ENCODE measurements at places on chromosomes 7 and 10.
A peak's percentile ranks its signal among the peaks of the same experiment; 100 is the strongest.

DNA sequence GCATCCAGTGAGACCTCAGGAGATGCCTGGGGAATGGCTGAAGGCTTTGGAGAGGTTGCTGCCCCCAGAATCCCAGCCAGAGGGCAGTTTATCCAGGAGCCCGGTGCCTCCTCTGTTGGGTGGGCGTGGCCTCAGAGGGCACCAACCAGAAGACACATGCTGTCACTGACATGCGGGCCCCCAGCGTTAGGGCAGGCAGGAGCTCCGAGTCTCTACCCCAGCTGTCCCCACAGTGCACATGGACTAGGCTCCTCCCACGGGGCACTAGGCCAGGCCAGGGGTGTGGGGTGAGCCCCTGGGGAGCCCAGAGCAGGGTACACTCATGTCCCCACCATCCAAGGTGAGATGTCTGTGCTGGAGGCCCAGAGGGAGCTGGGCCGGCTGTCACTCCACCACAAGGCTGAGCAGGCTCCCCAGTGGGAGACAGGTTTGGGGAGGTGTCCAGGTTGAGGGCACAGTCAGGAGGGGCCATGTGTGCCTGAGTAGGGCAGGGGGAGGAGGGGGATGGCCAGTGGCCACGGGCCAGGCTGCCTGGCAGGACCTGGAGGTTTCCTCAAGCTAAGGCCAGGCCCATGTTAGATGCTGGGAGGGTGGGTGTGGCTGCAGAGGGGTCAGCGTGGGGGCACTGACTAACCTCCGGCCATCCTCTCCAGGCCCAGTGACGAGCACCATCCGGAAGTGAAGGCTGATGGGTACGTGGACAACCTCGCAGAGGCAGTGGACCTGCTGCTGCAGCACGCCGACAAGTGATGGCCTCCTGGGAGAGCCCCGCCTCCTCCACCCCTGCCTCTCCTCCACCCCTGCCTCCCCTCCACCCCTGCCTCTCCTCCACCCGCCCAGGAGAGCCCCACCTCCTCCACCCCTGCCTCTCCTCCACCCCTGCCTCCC lies 131.3 kb downstream of the FAM53B start:
- no peak for DNase-seq

DNA sequence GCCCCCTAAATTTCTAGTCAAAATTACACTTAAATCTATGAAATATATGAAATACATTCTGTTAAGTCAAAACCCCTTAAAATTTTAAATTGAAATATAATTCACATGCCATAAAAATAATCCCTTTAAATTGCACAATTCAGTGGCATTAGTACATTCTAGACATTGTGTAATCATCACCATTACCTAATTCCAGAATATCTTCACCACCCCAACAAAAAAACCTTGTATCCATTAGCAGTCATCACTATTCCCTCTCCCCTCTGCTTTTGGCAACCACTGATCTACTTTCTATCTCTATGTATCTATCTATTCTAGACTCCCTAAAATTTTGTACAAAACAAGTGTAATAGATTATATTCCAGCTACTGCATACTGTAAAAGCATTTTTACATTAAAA lies 261.2 kb downstream of the GLI3 start:
- DNase-seq = no peak

DNA sequence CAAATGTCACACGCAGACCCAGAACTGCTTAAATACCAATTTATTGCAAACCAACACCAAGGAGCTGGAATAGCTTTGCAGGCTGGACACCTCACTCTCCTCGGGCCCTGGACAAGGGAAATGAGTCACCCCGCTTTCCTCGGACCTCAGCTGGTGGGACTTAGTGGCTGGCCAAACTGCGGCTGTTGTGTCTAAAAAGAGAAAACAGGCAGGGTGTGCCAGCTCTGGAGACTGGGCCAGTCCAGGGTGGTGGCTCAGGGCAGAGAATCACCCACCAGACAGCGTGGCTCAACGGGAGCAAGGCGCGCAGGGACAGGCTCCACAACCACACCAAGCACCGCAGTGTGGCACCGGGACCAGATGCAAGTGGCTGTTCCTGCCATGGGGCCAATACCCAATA lies 58.2 kb upstream of the CAMK2B start:
- no peak for DNase-seq

DNA sequence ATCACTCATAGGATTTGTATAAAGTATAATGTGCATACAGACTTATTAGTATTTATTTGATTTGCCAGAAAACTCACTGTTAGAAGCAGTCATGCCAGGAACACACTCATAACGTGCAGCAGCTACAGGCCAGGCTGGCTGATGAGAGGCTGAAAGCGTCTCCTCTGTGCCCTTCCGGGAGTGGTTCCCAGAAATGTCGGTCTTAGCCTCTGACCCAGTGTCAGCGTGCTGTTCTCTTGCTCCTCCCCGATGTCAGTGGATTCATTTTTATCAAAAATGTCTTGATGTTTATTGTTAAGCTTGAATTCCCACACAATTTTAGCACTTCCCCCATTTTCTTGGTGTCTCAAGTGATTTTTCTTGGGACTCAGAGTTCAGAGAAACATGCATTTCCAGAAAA lies 33.3 kb upstream of the GARS1 start:
- no peak for DNase-seq

DNA sequence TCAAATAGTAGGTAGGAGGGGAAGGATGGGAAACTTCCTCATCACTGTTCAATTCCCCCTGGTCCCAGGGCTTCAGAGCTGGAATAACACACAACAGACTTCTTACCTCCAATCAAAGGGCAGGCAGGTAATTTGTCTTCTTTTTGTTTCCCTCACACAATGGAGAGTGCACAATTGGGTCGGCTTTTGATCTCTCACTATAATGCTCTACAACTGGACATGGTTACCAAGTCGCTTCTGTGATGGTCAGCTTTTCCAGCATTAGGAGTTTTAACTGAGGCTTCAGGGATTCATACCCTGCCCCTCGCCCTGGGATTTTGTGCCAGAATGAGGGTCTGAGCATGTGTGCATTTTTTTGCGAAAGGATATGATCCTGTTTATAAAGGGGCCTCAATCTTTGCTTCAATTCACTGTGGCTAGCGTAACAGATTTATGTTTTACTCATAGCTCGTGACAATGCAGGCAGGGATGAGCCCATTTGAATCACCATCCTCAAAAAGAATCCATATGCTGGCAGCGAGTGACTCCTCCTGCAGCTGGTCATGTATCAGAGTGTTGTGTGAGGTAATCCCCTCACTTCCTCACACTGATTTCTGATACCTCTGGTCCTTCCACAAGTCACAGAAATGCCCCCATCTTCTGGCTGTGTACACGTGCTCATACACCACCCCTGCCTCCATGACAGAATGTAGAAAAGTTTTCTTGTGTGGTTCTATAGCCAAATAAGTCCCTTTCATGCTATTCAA lies 189.6 kb downstream of the CTTNBP2 start:
- no peak for DNase-seq

DNA sequence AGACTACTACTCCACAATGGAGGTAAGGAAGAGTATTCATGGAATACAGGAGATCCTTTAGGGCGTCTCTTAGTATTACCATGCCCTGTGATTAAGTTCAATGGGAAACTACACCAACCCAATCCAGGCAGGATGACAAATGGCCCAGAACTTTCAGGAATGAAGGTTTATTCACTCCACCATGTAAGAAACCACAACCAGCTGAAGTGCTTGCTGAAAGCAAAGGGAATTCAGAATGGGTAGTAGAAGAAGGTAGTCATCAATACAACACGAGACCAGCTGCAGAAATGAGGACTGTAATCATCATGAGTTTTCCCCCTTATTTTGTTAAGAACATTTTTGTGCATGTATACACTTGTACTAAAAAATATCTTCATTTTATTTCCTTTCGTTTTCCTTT lies 76.6 kb downstream of the GPR37 start:
- DNase-seq = no peak

GRCh38 chr7:20738518-20739481 lies 47.9 kb downstream of the SP8 start:
- DNase-seq = no peak

- DNase-seq = no peak
Measured at GRCh38 chr7:50805447-50806125, 22.9 kb upstream of the GRB10 start.

GRCh38 chr10:102231357-102232318 lies 5.5 kb downstream of the ELOVL3 start:
- DNase-seq = peak; percentile 74

GRCh38 chr10:30493609-30494530 lies 59.9 kb downstream of the MAP3K8 start:
- no peak for DNase-seq

DNA sequence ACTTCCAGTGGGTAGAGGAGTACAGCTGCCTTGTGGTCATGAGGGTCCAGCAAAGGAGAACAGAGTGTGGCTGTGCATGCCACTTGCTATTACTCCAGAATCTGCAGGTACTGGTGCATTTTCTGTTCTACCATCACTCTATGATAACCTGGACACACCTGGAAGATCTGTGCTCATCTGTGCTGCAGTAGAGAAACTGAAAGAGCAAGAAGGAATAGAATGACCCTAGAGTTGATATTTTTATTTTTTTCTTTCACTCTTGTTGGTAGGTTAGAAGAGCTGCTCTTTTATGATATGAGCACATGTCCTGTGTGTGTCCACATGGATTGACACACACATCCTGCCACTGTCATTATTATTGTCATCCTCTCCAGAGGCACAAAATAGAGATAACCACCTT lies 48.3 kb upstream of the MTURN start:
- no peak for DNase-seq

DNA sequence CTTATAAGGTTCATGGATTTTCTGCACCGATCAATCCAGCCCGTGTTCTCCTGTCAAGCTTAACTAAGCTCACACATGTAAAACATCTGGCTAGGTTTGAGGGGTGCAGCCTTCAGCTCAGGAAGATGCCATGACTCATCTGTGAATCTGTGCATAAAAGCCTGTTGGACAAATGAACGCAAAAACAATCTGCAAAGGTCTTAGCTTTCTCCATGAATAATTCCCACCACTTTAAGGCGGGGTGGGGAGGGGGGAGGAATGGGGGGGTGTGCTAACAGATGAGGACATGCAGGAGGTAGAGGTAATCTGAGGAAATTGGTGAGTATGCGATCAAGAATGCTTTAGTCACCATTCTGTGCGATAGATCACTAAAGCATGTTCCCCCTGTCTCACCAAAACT lies 4.8 kb downstream of the DOCK4 start:
- no peak for DNase-seq

Measured in stimulated activated CD4-positive, alpha-beta T cell treated with anti-CD3 and anti-CD28 coated beads, Interleukin-4, amount 100 ng/mL, for 48 hours (primary cell).